ENCODE measurements at places on chromosomes 7 and 10.

DNA sequence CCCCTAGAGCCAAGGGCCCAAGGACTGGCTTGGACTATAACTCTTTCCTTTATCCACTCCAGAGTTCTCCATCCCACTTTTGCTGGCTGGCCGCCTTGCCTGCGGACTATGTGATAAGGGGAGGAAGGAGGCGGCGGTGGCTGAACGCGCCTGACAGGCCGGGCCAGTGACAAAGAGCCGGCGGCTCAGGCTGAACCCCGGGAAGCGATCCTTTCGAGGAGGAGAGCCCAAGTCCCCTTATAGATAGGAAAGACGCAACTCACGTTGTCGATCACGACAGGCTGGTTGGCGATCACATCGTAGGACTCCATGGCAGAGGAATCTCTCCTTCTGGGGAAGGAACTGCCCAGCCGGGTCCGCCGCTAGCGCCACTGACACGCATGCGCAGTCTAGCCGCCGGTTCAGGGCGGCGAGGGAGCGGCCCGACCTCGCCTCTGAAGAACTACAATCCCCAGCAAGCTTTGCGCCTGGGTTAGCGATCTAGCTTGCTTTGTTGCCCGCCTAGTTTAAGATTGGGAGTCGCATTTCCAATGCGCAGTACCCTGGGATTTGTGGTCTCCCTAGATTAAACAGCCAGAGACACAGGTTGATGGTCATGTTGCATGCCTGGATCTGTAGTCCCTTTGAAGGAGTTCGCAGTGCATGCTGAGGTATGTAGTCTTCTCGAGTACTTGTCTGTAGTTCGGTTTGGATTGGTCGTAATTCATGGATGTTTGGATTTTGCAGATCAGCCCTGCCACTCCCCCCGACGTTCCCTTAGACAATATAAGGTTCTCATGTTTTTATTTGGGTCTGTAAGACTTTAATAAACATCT, at the start of gene ACTR1A:
ACTR1A (minus strand) TSS at position 376 of the 815 bp plus-strand sequence; CDS start at position 311, 65 bp downstream.
- H3K4me1 ChIP-seq = peaks cover 13% of the 10 kb centered on the region
- DNase-seq = peak; percentile 91
- no peaks in the 10 kb centered on the region for H3K36me3 ChIP-seq
- no peaks in the 10 kb centered on the region for H3K27me3 ChIP-seq

- H3K27ac ChIP-seq = no peak overlapping the region
- no peaks in the 10 kb centered on the region for H3K36me3 ChIP-seq
- no peaks in the 10 kb centered on the region for H3K27me3 ChIP-seq
- no peak for DNase-seq
- H3K4me3 ChIP-seq = no peak overlapping the region
Observed at GRCh38 chr7:55105952-55106351, 87.1 kb downstream of the EGFR start.

- H3K27ac ChIP-seq = no peak overlapping the region
- H3K4me1 ChIP-seq = no peaks in the 10 kb centered on the region
- no peak overlapping the region for H3K4me3 ChIP-seq
- H3K27me3 ChIP-seq = no peaks in the 10 kb centered on the region
- no peaks in the 10 kb centered on the region for H3K36me3 ChIP-seq
Observed at GRCh38 chr10:69479240-69480067, 28.2 kb downstream of the TSPAN15 start.

DNA sequence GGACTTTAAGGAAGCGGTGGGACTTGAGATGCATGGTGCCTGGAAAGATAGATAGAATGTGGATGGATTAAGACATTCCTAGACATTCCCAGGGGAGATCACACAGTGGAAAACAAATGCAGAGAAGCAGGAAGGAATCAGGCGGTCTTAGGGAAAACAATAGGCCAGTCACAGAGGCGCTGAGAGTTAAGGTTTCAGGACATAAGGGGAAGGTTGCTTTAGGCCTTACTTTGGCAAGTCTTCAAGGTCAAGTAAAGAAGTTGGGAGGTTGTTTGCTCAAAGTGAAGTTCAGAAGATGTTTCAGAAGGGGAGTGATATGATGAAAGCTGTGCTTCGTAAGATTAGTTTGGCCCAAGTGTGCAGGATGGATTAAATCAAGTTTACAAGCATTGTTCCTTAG, 109.4 kb downstream of the SUGCT start:
- no peaks in the 10 kb centered on the region for H3K36me3 ChIP-seq

GRCh38 chr7:99011341-99011705, 132.6 kb downstream of the SMURF1 start:
- H3K27ac ChIP-seq = no peak overlapping the region
- H3K4me1 ChIP-seq = no peaks in the 10 kb centered on the region
- H3K4me3 ChIP-seq = no peak overlapping the region
- peaks cover 80% of the 10 kb centered on the region for H3K36me3 ChIP-seq
- DNase-seq = no peak

DNA sequence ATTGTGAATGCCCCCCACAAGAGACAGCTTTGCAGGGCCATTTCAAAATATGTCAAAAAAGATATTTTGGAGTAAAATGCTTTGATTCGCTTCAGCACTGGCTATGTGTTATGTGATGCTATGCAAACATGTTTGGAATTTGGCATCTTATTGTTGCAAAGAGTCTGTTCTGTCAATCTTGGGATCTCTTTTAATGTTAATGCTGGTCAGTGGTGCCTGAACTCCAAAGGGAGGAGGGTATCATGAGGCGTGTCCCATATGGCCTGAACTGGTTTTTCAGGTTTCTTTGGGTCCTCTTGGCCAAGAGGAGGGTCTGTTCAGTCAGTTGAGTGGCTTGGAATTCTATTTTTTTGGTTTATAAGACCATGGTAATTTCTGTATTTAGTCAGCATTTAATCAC, 81.4 kb downstream of the HECW1 start:
- H3K4me3 ChIP-seq = no peak overlapping the region
- H3K36me3 ChIP-seq = no peaks in the 10 kb centered on the region
- H3K27me3 ChIP-seq = peaks cover 4% of the 10 kb centered on the region
- no peak for DNase-seq

DNA sequence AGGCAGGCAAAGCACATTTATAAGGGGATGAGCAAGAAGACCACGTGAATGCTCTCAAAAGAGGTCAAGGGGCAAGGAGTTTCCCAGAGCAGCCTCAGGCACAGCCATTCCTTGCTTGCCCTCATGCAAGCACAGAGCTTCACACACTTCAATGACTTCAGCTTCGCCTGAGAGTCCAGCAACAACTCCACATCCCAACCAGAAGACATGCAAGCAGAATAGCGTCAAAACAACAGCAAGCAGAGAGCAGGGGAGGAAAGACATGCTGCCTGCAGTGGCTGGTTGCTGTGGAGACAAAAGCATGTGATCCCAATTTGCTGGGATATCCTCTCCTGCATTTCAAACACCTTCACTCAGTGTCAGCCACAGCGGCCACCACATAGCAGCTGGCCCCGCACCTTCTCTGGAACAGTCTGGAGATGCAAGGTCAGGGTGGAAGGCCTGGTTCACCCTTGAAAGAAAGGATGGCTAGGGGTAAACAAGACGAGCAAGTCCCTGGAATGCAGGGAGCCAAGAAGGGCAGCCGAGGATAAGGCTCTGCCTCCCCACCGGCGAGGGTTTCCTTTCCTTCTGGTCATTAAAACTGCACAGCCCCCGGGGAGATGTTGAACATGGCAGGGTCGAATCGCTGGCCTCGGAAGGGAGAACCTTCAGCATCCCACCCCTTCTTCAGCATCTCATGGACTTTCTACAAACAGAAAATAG, 60.2 kb upstream of the CAMK2B start:
- no peak overlapping the region for H3K27ac ChIP-seq
- no peaks in the 10 kb centered on the region for H3K4me1 ChIP-seq
- DNase-seq = no peak

DNA sequence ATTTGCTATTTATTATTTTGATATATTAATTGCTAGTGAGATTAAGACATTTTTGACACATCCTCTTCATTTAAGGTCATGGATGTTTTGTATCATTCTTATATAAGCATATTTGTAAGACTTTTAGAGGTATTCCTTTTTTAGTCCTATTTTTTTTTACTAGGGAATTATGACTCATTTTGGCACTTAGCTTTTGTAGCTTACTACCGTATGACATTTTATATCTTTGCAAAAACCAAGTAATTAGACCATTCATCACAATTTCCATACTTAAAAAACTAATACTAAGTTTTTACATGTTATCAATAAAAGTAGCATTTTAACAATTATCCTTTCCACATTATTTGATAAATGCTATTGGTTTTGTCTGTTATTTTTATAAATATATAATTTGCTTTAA, 41.6 kb downstream of the BMPR1A start:
- H3K27ac ChIP-seq = no peak overlapping the region
- H3K4me1 ChIP-seq = no peaks in the 10 kb centered on the region
- H3K4me3 ChIP-seq = no peak overlapping the region
- DNase-seq = no peak
